ENCODE measurements at places on chromosomes 12 and 14.
A peak's percentile ranks its signal among the peaks of the same experiment; 100 is the strongest.

- no peak for DNase-seq
Measured at GRCh38 chr12:117774941-117775775, 193.6 kb downstream of the KSR2 start.

DNA sequence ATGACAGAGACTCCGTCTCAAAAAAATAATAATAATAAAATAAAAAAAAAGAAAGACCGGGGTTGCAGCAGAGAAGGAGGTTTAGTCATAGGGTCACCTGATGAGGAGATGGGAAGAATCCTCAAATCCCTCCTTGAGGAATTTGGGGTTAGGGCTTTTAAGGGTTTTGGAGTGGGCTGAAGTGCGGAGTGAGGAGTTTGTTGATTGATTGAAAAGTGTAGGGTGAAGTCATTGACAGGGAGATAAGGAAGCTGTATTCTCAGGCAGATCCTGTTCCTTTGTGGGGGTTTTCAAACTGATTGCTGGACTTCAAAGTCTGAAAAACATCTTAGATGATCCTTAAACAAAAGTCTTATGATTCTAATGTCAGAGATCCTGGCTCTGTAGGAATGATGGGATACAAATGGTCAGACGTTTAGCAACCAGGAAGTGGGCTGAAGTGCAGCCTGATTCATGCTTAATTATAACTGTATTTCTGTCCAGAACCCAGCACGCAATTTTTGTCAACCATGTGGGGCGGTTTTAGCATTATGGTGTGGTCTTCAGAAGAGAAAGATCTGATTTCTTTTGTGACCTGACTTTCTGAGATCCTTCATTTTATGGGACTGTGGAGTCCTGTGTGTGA is 16.0 kb downstream of the FNTB start:
- DNase-seq = no peak

DNA sequence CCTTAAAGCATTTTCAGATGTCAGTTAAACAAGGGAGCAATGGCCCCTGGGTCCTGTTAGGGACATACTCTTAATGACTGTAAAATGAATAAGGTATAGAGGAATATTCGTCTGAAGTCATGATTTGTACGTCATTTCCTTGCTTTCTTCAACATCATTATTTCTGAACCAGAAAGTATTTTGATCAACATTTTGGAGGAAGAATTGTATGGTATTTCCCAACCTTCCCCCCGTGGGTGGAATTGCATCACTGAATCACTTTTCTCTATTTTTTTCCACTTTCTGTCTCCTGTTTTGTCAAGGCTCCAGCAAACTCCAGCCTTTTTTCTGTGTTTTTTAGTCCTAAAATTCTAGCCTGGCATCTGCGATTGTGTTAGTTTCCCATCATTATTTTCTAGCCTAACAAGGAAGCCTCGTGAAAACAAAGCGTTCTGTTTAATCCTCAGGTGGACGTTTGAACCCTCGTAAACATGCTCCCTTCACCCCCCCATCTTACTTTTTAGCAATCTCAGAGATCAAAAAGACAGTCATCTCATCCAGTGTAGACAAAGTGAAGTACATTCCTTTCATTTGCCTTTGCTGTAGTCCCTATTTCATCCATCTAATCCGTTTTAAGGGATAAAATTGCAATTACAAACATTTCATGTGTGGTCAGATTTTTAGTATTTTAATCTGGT is 62.3 kb downstream of the ETV6 start:
- DNase-seq = no peak

DNA sequence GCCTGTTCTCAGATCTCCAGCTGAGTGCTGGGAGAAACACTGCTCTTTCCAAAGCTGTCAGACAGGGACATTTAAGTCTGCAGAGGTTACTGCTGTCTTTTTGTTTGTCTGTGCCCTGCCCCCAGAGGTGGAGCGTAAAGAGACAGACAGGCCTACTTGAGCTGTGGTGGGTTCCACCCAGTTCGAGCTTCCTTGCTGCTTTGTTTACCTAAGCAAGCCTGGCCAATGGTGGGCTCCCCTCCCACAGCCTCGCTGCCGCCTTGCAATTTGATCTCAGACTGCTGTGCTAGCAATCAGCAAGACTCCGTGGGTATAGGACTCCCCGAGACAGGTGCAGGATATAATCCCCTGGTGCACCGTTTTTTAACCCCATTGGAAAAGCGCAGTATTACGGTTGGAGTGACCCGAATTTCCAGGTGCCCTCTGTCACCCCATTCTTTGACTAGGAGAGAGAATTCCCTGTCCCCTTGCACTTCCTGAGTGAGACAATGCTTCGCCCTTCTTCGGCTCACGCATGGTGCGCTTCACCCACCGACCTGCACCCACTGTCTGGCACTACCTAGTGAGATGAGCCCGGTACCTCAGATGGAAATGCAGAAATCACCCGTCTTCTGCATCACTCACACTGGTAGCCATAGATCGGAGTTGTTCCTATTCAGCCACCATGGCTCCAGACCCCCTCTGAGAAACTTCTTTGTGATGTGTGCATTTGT is 650.3 kb upstream of the ALG10B start:
- no peak for DNase-seq

DNA sequence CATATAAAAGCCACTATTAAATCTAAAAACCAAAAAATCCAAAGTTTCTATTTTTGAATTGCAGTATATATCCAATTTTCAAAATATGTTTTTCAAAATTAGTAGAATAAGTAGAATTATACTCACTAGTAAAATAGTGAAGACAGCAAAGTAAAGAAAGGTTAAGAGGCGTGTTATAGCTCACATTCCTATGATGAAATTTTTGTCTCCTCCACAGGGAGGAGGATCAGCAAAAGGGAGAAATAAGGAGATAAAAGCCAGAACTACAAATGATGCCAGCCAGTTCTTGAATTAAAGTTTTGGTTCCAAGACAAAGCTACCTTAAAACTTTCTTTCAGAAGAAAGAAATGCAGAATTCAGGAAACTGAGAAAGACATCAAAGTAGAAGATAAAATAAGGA is 50.0 kb downstream of the C2CD5 start:
- DNase-seq = no peak

GRCh38 chr14:57161583-57162234 is 107.0 kb downstream of the EXOC5 start:
- DNase-seq = no peak

DNA sequence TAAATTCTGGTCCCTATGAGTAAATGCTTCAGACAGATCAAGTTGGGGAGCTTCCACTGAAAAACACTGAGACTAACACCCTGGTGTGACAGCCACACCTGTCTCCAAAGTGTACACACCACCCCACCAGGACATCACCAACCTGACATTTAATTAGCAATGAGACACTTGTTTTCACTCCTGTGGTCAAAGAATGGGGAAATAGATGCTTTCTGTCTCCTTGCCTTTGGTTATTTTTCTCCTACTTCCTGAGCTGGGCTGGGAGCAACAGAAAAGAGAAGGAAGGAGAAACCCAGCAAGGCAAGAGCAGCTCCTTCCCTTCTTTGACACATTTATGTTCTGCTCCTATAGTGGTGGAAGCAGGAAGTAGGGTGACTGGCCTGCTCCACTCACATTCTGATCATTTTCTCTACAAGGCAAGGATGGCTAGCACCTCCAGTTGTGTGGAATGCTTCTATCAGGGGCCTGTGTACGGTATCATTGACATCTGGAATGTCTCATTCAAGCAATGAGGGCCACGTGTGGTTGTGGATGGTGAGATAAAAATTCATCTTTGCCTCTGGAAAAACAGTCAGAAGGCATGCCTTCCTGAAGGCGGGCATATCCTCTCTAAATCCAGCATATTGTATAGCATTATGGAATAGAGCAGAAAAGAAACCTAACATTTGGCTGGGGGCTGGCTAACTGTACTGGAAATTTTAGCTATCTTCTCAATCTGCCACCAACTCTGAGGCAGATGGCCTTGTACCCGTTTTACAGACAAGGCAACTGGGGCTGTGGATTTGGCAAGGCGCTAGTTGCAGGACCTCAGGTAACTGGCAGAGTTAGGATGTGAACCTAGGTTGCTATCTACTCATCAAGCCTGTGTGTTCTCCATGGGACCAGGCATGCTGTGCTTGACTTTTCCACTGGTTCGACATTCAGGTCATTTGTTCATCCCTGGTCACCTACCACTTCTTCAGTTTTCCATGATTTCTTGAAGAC is 24.8 kb upstream of the LGALS3 start:
- DNase-seq = no peak

- no peak for DNase-seq
Measured at GRCh38 chr12:77540097-77540496, 290.6 kb upstream of the NAV3 start.

DNA sequence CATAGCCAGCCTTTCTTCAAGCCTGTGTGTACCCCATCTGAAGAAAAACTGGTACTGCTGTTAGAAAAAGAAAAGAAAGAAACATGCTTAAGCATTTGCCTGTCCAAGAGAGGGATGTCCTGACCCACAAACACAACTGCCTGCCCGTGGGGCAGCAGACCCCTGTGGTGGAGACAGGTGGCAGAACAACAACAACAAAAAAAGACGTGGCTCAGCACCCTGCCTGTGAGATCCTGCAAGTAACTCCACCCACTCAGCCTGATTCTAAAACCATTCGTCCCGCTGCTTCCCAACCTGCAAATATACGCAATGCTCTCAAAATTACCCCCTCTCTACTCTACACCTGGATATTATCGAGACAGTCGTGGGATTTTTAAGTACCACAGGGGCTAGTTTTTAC is 64.9 kb upstream of the ZDHHC17 start:
- DNase-seq = no peak

GRCh38 chr14:50520947-50521815 is 11.2 kb downstream of the MAP4K5 start:
- DNase-seq = peak; percentile 18

DNA sequence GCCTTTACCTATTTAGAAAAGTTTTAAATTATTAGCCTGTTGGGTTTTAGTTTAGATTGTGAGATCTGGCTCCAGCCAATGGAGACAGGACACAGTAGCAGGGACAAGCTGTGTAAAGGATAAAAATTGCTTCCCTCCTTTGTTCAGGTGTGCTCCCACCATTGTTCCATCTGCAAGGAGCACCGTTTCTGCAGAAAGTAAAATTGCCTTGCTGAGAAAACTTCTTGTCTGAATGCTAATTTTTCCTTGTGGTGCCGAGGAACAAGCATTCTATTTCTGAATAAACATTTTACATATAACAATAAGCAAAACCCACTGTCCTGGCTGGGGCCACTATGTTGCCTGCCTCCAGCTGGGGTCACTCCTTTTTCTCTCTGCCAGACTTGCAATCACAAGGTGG is 72.7 kb upstream of the ZFP36L1 start:
- DNase-seq = no peak

GRCh38 chr14:57323721-57324120 is 55.0 kb downstream of the AP5M1 start:
- DNase-seq = no peak

DNA sequence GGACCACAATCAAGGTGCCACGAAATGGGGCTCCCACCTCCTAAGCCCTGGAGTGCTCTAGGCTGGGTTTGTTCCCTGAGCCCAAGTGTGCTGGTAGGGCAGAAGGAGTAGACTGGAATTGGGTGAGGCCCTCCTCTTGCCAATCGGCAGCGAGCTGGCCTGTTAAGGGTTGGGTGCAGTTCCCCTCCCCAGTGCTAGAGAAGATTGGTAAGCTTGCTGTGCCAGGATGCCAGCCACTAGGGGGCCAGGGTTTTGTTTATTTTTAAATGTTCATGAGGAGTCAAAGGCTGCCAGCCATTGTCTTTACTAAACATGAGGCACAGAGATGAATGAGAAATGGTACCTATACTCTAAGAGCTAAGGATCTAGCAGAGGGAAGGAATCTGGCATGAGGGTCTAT is 79.7 kb downstream of the SPTB start:
- DNase-seq = no peak

DNA sequence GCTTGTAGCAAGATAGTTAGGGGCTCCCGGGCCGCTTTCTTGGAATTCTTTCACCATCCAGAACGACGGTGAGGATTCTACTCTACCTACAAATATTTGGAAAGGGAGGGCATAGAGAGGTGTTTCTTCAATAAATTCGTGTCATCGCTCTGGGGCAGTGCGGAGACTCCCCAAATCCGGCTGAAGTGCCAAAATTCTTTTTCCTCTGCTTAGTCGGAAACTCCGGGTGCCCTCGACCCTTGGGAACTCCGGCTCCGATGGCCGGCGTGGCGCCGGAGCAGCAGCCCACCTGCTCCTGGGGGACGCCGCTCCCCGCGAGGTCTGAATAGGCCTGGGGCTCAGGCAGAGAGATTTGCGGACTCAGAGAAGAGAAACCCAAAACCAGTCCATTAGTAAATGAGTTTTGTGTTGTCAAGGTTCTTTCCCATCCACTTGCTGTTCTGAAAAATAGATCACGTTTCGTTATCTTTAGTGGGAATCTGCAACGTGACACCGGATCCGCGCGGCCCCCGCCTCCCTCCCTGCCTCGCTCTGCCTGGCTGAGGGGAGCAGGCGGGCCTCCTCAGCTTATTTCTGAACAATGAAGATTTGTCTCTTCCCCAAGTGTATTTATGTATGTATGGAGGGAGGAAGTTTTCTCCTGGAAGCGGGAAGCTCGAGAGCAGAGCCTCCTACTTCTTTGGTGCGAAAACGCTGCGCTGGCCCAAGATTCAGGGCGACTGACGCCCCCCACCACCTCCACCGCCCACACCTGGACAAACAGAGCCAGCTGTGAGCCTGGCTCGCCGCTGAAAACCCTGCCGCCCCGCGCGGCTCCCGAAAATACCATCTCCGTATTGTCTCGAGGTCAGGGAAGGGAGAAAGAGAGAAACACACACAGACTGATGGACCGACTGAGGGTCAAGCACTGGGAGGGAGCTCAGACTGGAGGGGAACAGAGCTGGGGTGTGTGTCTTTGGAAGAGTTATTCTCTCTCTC is 3.7 kb upstream of the SIX1 start:
- no peak for DNase-seq

GRCh38 chr12:6697584-6698351 is 2.8 kb downstream of the PIANP start:
- DNase-seq = no peak

- DNase-seq = no peak
Measured at GRCh38 chr14:81940651-81941050, 407.0 kb upstream of the SEL1L start.

GRCh38 chr12:62519043-62519442 is 52.4 kb downstream of the MON2 start:
- no peak for DNase-seq

All from stimulated activated CD4-positive, alpha-beta T cell treated with anti-CD3 and anti-CD28 coated beads, Interleukin-2, amount 100 ng/mL, for 48 hours (primary cell).